NCI-H187 (cell line): ENCODE measurements at places on chromosomes 1 and 21.
A peak's percentile ranks its signal among the peaks of the same experiment; 100 is the strongest.

DNA sequence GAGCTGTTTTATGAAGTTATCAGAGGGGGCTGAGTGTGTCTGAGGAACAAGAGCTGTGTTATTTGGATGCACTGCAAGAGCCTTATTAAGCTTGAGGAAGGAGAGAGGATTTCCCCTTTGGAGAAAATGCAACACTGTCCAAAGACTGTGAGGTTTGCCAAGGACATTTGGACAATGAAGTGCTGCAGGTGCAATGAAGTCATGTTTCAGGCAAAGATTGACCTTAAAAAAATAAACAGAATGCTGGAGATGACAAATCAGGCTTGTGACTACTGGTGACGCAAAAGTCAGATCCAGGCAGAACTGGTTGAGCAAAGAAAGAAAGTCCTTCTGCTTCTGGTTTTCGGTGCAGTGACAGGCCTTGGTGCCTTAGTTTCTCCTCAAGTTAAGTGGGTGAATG is 125.2 kb upstream of the KIAA0040 start:
- DNase-seq, result no peak

DNA sequence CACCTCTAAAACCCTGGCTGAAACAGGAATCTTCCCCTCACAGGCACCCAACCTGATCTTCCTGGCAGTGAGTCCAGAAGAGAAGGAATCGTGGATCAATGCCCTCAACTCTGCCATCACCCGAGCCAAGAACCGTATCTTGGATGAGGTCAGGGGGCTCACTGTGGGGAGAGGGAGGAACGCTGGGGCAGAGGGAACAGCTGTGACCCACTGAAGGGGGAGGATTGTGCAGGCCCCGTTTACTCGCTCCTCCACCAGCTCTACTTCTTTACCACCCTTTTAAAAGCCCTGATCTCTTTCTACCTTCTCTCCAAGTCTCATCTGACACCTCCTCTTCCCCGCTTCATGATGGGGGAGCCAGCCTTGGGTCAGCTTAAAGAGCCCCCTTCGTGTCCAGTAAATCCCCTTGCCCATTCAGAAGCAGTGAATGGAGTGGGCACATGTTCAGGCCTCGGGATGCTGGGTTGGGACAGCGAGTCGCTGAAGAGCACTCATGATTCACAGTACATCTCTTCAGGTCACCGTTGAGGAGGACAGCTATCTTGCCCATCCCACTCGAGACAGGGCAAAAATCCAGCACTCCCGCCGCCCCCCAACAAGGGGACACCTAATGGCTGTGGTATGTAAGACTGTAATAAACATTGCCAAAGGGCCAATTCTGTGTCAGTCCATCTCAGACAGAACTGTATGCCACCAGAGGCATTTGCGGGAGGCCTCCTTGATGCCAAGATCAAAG is 7.3 kb downstream of the PLEKHO1 start:
- DNase-seq, result no peak

GRCh38 chr1:67159233-67159632 is 7.0 kb upstream of the IL23R start:
- no peak for DNase-seq

DNA sequence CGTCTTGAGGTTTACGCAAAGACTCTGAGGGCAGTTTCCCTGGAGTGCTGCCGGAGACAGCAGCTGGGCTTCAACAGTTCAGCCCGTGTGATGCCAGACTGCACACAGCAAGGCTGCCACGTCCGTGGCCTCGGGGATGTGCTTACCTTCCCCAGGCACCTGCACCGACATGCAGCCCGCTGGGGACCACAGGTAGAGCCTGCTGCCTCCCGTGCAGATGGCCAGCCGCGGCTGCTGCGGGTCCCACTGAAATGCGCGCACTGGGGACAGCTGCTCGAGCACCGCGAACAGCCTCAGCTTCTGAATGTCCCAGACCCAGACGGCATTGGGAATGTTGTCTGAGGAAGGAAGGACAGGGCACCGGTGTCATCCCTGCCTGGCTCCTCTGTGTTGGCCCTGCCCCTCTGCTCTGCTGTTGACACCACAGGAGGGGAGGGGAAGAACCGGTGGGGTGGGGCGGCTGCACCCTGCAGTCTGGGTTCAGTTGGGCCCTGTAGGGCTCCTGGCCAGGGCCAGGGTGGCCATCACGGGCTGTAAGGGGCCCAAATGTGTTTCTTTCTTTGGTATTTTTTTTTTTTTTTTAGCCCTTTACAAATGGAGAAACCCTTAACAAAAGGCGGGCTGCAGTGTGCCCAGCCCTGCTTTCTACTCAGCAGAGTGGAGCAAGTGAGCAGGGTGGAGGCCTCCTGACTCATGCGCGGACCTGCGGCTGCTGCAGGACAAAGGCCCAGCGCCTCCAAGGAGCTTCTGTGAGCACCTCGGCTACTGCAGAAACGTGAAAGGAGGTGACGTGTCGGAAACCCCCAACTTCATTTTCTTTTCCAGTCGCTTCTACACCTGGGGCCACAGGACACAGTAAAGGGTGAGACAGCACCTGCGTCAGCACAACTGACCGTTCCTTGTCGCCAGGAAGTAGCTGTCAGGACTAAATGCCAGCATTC is 6.8 kb downstream of the TPRG1L start:
- DNase-seq, result no peak

- DNase-seq, result peak; percentile 31
Measured at GRCh38 chr1:51966559-51966958, 23.9 kb downstream of the RAB3B start.

DNA sequence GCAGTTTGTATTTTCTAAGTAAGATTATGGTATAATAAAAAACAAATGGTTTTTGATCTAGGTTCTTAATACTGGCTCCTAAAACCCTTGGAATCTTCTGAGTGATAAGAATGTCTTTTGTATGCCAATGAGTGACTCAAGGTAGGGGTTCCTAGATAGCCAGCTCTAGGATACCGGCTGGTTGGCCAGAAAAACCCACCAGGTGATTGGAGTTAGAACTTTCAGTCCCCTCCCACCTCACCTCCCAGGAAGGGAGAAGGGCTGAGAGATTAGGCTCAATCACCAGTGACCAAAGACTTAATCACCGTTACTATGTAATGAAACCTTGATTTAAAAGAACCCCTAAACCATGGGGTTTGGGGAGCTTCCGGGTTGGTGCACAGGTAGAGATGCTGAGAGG is 8.7 kb upstream of the BRDT start:
- DNase-seq, result no peak

DNA sequence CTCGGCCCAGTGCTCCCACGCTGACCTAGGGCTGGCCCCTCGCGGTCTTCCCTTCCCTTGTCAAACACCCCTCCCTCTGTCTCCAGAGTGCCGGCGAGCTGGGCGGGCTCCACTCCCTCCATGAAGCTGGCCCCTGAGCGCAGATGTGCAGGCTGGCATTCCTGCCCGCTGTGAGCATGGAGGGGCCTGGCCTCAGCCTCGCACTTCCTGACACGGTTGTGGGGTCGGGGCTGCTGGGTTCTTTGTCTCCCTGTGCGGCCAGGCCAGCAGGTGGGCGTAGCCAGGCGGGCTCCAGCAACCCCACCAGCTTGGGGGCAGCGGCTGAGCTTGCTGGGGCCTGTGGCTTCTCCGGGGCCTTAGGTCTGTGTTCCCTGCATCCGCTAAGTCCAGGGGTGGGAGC is 14.2 kb upstream of the PEX10 start:
- DNase-seq, result no peak

DNA sequence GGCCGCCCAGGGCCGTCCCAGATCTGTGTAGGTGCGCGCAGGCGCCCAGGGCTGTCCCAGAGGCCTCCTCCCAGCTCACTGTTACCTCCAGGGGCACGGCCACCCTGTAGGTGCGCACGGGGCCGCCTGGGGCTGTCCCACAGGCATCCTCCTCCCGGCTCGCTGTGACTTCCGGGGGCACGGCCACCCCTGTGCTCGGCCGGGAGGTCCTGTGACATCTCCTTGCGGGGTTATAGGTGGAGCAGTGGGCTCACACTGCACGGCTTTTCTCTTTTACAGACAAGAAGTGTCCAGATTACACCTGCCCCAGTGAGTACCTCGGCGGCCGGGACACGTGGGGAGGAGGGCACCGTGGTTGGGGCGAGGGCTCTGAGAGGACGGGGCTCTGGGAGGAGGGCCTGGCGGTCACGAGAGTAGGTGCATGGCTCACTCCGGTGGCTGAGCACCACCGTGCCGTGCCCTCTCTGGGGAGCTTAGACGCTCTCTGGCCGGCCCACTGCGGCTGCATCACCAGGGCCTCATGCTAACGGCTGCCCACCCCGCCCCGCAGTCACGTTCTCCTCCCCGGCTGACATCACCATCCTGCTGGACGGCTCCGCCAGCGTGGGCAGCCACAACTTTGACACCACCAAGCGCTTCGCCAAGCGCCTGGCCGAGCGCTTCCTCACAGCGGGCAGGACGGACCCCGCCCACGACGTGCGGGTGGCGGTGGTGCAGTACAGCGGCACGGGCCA is 21.4 kb downstream of the COL6A1 start:
- DNase-seq, result no peak
